NCI-H1417 (cell line): ENCODE measurements at places on chromosomes 3 and 15.

DNA sequence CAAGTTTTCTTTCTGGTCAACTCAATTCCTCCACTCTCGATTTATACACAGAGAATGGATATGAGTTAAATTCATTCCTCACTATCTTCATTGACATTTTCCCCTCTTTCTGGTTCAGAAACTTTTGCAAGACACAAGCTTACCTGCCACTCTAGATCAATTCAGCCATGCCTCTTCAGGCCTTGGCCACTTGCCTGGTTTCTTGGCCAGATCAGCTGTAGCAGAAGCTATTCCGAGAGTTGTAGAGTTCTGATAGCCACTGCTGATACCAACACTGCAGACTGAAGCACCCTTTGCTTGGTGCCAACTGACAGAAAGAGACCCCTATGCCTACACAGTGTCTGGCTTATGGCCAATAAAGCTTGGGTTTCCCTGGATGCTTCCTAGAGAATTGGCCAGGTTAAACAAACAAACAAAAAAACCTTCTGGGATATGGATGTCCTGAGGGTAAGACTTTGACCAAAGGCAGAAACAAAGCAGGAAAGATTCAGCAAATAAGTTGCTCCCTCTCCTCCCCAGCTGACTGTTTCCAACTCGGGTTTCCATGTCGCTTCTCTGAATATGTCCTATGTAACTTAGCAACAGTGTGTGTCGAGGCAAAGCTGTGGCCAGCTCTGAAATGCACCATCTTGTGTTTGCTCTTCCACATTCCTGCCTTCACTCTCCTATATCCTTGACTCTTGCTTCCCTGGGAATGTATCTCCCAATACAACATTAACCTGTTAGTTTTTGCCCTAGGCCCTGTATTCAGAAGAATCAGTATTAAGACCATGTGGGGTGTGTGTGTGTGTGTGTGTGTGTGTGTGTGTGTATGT is 521.6 kb downstream of the EPHA3 start:
- no peak for DNase-seq

- DNase-seq: no peak
Observed at GRCh38 chr3:141940194-141940776, 63.8 kb downstream of the ATP1B3 start.

DNA sequence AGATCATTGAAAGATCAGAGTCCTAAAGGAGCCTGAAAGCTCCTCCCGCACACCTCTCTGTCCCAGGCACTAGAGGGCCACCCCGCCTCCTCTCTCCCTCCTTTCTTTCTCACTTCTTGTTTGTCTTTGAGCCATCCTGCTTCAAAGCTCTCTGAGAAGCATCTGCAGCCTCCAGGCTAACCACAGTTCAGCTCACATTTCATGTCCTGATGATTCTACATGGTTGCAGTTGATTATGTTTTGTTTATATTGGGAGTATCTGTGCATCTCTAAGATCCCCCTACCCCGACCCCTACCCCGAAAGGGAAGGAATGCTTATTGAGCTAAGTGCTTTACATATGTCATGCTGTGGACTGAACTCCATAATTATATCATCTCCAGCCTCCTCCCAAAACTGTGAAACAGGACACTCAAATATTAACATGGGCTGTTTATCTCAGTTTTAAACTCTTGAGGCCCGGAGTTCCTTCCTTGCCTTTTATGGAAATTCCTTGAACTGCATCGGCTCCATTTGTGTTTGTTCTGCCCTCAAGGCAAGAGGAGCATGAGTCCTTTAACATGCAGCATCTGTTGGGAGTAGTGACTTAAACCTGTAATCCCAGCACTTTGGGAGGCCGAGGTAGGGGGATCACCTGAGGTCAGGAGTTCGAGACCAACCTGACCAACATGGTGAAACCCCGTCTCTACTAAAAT is 30.9 kb downstream of the MGLL start:
- peak; percentile 22 for DNase-seq

DNA sequence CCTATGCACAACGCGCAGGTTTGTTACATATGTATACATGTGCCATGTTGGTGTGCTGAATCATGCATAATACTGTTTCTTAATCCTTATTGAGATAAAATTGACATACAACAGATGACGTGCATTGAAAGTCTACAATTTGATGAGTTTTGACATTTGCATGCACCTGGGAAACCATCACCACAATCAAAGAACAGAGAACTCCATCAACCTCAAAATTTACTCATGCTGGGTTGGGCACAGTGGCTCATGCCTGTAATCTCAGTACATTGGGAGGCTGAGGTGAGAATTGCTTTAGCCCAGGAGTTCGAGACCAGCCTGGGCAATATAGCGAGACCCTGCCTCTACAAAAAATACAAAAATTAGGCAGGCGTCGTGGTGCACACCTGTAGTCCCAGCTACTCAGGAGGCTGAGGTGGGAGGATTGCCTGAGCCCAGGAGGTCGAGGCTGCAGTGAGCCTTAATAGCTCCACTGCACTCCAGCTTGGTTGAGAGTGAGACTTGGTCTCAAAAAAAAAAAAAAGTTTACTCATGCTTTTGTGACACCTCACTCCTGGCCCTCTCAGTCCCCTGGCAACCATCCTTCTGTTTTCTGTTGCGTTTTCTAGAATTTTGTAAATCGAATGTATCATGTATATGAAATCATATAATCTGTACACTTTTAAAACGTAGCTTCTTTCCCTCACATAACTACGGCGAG is 56.6 kb downstream of the BHLHE40 start:
- no peak for DNase-seq

- DNase-seq: no peak
Observed at GRCh38 chr3:189950258-189950657, 170.4 kb downstream of the P3H2 start.
